ENCODE measurements at places on chromosomes 11 and 22.
A peak's percentile ranks its signal among the peaks of the same experiment; 100 is the strongest.

- DNase-seq = no peak
Observed at GRCh38 chr11:120169981-120170698, 32.2 kb upstream of the TRIM29 start.

GRCh38 chr11:64391839-64392238 lies 32.9 kb downstream of the RPS6KA4 start:
- DNase-seq = no peak

DNA sequence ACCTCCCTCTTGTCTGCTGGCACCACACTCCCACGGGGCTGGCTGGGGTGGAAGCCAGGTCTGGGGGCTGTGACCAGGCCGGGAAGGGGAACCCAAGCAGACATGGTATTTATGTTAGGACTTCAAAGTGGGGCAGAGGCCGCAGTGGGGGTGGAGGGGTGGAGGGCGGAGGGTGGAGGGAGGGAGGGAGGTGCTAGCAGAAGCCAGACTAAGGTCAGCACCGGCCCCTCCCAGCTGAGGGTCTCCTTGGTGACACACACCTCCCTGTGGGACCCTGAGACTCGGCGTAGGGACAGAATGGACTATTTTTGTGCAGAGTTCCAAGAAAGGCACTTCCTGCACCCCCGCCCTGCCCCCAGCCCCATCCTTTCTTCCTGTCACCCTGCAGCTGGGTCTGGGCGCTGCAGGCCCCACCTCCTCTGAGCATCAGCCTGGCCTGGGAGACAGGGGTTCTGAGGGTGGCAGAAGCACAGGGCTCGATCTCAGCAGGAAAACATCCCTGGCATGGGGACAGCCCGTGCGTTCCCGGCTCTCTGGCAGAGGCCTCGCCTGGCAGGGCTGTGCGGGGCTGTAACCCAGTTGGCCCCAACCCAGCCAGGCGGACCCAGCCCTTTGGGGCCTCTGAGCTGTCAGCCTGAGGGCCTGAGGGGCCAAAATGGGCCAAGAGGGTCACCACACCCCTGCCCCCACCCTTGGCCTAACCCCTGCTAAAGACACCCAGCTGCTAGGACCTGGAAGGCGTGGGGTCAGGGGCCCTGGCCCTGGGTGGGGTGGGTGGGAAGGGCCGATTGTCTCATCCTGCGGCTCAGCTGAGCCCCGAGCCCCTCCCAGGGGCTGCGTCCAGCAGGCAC lies 9.6 kb upstream of the CD248 start:
- DNase-seq = peak; percentile 23

DNA sequence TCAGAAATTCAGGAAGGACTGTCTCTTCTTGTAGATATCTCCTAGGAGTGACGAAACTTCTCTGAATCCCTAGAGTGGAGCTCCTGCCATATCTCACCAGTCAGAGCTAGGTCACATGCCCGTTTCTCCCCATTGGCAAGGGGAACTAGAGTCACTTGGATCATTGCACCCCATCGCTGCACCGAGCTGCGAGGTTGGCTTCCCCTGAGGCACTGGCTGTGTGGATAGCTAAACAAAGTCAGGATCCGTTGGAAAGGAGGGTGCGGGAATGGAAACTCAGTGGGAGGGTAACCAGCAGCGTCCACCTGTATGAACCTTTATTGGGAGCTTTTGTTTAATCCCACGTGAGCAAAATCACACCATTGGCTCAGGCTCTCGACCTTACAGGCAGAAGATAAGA lies 283.8 kb downstream of the BRD1 start:
- DNase-seq = no peak

DNA sequence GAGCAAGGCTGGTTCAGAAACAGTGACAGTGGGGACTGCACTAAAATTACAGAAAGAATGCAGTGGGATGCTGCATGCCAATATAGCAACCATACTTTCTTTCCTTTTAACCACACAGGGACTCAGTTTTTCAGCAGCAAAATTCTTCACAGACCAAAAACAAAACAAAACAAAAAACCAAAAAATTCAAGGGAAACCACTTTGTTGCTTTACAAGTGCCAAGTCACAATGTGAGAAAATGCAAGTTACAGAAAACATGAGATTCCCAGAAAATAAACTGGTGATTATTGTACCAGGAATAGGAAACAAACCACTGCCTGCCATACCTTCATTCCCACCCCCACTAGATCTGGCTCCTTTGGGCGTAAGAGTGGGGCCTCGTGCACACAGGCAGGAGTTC lies 52.6 kb downstream of the TENM4 start:
- DNase-seq = no peak

DNA sequence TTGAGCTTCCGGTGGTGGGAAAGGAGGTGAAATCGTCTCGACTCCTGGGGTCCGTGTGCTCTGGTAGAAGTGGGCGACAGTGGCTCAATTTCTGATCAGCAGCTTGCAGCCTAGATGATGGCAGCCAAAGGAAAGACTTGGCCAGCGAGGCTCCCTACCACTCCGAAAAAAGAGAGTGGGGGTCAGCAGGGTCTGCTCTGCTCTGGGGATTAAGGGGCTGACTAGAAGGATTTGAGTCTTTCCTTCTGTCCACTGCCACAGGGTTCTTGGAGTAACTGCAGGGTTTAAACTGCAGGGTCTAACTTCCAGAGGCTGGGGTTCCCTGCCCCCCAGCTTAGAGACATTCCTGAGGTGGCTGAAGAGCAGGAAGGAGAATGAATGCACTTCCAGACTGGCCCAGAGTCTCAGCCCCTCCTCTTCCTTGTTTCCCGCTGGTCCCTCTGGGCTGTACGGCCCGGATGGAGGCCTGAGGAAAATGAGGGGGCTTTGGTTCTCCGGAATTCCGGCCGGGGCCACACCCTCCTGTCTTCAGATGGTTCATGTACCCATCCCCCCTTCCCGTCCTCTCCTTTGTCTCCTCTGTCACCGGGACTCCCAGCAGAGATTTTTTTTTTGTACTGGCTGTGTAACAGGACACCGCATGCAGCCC lies 907 bp downstream of the SERPINH1 start:
- DNase-seq = no peak

DNA sequence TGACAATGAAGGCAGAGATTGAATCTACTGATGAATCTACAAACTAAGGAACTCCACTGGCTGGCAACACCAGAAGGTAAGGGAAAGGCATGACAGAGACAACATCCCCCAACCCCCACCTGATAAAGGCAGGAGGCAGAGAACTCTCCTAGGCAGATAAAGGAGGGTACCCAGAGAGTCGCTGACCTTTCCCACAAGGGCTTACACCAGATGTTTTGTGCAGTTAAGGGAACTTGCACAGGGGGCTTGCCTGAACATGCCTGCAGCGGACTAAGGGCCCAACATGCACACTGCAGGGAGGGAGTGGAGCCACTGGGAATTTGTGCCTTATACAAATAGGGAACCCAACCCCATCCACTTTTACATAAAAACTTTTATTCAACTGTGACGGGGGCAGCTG lies 1996.9 kb upstream of the RAG2 start:
- DNase-seq = no peak

- no peak for DNase-seq
Observed at GRCh38 chr11:19714022-19714386, 1.4 kb downstream of the NAV2 start.

DNA sequence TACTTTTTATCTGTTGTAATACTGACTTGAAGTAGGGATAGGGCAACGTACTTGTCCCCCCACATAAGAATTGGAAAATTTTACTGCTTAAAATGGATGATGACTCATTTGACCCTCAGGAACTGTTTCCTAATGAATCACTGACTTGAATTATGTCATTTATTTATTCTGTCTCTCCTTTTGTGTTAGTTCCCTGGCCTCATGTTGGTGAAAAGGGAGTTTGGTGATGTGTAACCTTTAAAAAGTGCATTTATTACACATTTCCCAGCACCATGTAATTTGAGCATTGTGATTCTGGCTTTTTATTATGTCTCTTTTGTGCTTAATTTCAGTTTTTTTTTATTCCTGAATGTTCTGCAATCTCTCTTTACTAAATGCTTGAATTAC lies 20.3 kb upstream of the PGM2L1 start:
- no peak for DNase-seq

GRCh38 chr22:44086271-44087088 lies 62.4 kb downstream of the PARVB start:
- DNase-seq = no peak

DNA sequence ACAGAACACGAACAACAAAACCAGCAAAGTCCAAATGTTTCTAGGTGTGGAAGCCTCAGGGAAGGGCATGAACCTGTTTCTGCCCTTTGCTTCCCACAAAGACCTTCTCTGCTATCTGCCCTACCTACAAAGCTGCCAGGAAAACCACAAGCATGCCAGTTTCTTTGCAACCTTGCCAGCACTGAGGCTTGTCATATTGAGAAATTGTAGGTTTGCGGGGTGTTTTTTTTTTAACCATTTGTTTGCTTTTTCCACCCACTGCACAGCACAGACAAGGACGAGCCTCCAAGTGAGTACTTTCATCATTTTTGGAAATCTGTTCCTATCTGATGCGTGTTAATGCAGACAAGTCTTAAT lies 12.8 kb downstream of the PARVG start:
- DNase-seq = no peak

- DNase-seq = no peak
Observed at GRCh38 chr11:215581-216037, 8.1 kb downstream of the RIC8A start.

DNA sequence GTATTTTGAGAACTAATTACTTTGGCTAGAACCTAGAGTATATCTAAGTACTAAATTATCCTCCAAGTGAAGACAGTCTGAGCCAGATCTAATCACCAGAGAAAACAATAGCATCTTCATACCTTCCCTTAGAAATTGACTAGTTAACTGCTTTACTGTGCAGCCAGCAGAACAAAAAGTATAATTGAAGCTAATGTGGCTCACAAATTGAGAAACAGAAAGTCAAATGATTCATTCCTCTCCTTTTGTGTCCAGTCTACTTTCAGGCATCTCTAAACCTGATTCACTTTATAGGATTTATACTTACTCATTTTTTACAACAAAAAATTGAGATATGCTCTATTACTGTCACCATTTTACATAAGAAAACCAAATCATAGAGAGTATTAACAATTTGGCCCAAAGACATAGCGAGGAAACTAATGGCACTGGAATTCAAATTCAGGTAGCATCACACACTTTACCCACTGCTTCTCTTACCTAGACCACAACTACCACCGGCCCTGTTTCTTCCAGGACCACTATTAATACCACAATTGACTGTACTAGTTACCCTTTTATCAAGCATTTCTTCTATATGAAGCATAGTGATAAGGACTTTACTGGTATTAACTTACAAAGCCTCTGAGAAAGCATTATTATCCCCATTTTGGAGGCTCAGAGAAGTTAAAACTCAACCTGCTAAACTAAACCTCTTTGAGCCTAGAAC lies 1402.6 kb upstream of the TENM4 start:
- no peak for DNase-seq

DNA sequence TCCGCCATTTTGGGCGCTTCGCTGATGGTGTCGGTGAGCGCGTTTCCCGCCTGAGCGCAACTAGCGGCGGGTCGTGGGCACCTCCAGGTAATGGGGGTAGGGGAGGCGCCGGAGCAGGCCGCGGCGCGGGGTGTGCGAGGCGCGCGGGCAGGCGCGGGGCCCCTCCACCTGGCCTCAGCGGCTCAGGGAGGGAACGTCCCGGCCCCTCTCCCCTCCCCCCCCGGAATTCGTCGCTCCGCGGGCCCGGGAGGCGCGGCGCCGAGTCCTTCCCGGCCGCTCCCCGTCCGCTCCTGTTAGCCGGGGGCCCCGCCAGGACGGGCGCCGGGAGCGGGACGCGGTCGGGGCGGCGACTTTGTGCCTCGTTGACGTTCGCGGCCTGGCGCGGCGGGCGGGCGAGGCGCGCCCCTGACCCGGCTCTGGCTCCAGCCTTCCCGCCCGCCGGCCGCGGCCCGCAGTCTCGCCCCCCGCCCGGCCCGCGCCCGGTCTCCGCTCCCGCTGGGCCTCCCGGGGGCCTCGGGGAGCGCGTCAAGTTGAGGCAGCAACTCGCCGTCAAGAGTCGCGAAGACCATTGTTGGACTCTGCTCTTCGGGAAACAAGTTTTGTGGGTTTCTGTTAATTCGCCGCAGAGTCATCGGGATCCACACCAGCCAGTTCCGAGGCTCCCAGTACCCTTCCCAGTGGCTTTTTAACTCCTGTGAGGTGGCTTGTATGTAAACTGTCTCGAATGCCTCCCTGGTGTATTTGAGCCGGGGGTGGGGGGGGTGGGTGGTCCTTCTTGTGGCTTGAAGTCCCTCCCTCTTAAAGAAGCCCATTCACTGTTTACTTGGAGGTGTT lies at the start of gene PPP6R3:
TSS of gene PPP6R3 (plus strand) at position 12 of the 834 bp plus-strand sequence. CDS start 76,913 bp downstream, outside the sequence.
- DNase-seq = no peak

DNA sequence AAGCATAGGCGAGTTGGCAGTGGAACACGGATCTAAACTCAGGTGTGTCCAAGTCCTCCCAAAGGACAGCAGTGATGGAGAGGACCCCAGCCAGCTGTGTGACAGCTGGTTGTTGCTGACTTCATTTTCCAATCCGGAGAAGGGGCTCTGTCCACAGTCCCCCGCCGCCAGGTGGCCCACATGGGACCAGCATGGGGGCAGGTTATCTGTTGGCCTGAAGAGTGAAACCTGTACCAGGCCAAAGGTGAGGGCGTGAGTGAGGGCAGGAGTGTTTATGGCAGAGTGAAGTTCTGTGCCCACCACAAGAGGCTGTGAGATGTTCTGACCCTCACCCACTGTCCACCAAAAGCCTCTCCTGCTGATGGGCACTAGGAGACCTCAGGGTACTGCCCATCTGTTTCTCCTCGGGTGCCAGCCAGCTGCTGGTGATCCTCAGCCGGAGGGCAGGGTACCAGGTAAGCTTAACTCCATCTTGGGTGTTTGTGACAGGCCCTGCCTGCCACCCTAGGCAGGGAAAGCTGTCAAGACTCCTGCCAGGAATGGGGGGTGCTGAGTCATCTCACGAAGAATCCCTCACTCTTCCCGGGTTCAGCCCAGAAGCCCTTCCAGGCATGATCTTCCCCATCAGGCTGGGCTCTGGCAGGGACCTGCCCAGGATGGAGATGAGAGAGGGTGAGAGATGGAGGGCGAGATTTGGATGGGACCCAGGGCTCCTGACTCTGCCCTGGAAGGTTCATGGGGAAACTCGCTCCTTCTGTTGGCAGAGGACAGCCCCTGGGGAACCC lies 15.5 kb upstream of the TAB1 start:
- DNase-seq = no peak

DNA sequence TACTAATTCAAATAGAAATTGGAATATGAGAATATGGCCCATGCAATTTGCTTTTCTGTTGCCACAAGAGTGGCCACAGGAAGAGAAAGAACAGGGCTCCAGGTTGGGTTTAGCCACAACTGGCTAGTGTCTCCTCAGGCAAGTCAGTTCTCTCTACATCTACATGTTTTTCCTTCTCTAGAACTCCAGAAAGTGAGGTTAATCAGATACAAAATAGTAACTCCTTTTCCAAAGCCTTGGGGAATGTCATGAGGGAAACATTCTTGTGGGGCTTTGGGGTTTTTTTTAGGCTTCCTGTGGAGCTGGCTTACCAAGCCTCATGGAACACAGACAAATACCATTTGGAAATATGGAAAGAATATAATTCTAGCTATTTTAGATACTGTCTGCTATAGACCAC lies 161.6 kb downstream of the NAV2 start:
- no peak for DNase-seq

Measured in stimulated activated CD4-positive, alpha-beta T cell treated with anti-CD3 and anti-CD28 coated beads, Interleukin-4, amount 100 ng/mL, for 1 hour (primary cell).